Suprapubic skin (tissue), 4 donors: ENCODE measurements at places on chromosomes 5 and 9.

GRCh38 chr5:174047472-174048099 lies 2.1 kb downstream of the NSG2 start:
- DNase-seq = no peak

DNA sequence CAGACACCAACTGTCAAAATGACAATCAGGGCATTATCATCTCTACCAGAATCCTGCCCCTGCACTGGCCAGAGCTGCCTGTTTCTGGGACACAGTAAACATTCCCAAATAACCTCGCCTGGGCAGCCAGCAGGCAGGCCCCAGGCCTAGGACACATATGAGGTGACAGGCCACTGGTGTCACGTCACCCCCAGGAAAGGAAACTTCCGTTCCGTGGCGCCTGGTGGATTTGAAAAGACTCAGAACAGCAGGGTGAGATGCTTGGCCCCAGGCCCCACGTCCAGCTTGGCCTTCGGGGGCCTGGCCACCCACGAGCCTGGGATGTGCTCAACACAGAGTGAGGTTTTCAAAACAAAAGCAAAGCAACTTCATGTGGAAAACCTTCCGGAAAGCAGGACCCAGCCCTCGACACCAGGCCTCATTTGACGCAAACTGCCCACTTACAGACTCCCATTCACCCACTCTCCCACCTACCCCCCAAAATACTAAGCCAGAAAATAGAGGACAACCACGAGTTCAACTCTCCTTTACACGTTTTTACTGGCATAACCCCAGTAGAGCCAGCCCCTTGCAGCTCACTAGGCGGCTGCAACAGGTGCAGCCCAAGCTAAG lies 1.2 kb downstream of the SEMA4D start:
- no peak for DNase-seq

DNA sequence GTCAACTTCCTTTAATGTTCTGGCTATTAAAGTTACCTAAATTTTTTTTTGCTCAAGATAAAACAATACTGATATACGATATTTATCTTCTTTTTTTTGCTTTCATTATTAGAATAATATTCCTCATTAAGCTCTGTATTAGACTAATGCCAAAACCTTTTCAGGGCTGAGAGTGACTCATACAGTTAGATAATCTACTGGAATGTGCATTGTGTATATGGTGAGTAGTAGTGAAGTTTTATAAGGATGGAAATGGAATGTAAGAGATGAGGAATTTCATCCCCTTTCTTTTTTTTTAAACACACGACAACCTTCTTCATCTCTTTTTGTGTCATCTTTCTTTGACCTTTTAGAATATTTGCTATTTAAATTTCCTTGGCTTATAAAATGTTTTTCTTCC lies 268.6 kb downstream of the ISL1 start:
- DNase-seq = no peak

DNA sequence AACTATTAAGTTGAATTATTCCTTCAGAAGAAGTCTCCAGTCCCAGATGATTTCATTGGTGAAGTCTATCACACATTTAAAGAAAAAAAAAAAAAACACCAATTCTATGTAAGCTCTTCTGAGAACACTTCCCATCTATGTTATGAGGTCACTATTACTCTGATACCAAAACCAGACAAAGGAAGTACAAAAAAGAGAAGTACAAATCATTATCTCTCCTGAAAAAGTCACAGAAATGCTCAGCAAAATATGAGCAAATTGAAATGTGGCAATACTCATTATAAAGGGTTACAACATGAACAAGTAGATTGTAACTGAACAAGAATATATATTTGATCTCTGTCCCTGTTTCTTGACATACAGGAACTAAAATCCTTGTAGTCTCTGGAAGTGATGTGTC lies 280.4 kb downstream of the TLE1 start:
- no peak for DNase-seq

DNA sequence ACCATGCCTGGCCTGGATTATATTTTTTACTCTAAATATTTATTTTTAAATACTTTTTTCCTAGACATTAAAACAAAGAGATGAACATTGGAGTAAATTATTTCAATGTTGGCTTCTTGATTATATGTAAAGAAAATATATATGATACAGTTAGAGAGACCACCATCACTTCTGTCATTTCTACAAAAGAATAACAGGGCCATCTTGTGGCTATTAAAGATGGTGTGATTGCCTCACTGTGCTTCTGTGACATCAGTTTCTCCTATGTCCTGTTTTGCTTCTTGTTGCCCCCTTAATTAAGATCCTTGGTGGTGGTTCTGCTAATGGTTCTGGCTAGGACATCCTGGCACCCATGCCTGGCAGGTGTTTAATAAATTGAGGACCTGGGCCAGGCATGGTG lies 32.9 kb downstream of the NDFIP1 start:
- DNase-seq = no peak

GRCh38 chr9:89667726-89668125 lies 62.9 kb downstream of the GADD45G start:
- DNase-seq = no peak

DNA sequence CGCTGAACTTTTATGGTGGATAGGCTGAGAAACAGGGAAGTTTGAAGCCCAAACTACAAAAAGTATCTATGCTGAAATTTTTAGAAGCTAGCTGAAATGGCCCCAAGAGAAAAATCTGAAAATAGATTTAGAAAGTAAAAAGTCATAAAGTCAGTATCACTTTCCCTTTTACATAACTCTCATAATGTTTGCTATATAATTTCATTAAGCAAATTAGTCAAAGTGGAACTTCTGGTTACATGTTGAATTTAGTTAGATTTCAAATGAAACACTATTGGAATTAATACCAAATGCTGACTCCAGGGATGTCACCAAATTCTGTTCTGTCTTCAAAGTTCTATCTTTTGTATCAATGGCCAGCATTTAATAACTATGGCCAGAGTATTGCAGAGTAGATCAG lies 126.9 kb downstream of the TTC39B start:
- DNase-seq = no peak

- no peak for DNase-seq
Observed at GRCh38 chr5:66989286-66989685, 207.3 kb downstream of the CD180 start.

DNA sequence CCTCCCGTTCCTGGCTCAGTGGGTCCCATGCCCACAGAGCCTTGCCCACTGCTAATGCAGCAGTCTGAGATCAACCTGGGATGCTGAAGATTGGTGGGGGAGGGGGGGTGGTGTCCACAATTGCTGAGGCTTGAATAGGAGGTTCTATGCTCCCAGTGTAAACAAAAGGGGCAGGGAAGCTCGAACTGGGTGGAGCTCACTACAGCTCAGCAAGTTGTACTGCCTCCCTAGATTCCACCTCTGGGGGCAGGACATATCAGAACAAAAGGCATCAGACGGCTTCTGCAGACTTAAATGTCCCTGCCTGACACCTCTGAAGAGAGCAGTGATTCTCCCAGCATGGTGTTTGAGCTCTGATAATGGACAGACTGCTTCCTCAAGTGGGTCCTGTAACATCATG lies 885.6 kb upstream of the COX7C start:
- DNase-seq = no peak

DNA sequence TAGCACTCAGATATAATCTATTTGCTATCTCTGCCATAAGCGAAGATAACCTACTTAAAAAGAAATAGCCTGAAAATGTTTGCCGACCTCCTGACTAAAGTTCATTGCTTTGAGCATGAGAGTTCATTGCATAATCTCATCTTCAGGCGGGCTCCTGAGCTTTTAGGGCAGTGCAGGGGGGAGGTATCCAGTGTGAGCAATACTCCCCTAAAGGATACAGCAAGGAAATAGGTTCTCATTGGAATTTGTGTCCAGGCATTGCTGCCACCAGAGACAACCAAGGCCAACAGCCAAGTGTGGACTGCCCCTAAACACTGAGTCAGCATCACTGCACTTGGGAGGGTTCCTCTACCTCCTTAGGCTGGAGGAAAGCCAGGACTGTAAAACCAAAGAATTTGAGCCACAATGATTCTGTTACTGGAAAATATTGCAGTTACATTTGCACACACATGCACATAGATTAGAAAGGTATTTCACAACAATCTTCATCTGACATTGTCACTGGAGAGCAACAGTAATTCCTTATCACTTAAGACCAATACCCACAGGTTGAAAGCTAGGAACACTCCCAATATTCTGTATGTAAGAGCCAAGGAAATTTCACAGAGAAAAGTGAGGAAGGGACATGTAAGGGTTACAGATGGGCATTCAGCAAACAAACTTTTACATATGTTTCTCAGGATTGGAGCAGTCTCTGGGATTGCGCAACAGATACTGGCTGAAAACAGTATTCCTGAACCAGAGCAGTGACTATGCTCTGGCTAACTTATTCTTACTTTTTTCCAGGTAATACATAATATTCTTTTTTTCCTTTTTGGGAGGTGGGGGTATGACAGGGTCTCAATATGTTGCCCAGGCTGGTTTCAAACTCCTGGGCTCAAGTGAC lies 98.6 kb upstream of the TLE1 start:
- no peak for DNase-seq

- DNase-seq = peak; percentile 64
Observed at GRCh38 chr9:135504262-135505243, 4.1 kb downstream of the MRPS2 start.

GRCh38 chr9:18429070-18429469 lies 44.9 kb upstream of the ADAMTSL1 start:
- DNase-seq = no peak

DNA sequence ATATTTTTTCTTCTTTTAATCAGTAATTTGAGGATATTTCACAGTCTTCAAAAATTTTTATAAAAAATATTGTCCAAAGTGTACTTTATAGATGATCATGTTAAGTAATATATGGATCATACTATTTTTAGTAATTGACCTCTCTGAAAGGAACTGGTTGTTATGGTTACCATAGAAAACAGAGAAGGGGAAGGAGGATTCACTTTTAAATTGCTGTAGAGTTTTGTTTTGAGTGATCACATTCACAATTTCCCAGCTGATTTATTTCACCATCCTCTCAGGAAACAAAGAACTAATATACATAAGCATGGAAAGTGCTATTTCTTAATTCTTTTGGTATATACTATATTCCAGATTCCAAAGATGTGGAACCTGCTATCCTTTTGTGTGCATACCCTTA lies 56.5 kb upstream of the NREP start:
- no peak for DNase-seq

GRCh38 chr9:27204578-27204977 lies 92.4 kb downstream of the EQTN start:
- DNase-seq = no peak

GRCh38 chr5:2492476-2492875 lies 259.0 kb downstream of the IRX2 start:
- no peak for DNase-seq

- DNase-seq = no peak
Observed at GRCh38 chr9:94603259-94604160, 9.9 kb upstream of the FBP2 start.

DNA sequence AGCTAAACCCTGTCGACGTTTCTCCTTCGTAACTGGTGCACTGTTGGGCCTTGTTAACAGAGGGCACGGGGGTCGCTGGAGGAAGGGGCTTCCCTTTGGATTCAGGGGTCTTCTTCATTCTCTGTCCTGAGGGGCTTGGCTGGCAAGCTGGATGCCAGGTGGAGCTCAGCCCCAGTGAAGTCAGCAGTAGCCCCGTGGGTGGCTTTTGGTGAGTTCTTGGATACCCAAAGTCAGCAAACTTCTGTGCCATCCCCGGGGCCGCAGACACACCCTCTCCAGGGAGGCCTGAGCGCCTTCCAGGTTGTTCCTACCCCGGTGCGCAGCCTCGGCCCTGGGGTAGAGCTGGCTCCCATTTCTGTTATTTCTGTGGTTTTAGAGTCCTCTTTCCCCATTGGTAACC lies 12.3 kb upstream of the OBP2A start:
- DNase-seq = peak; percentile 57

- no peak for DNase-seq
Observed at GRCh38 chr5:123429993-123430392, 6.8 kb upstream of the CEP120 start.

DNA sequence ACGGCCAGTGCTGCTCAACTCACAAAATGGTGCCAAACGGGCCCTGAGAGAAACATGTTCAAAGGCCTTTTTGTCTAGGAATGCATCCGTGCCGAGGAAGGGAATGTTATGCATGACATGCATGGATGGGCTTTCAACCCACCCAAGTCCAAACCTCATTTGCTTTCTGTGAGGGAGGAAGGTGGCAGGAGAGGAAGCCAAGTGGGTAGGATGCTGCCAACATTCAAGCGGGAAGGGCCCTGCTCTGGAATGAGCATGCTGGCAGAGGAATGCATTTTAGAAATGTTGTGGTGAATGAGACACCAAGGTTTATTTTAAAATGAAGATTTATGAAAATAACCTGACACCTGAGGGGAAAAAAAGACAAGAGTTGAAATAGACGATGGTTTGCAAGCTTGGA lies 479.1 kb downstream of the CCDC171 start:
- no peak for DNase-seq

DNA sequence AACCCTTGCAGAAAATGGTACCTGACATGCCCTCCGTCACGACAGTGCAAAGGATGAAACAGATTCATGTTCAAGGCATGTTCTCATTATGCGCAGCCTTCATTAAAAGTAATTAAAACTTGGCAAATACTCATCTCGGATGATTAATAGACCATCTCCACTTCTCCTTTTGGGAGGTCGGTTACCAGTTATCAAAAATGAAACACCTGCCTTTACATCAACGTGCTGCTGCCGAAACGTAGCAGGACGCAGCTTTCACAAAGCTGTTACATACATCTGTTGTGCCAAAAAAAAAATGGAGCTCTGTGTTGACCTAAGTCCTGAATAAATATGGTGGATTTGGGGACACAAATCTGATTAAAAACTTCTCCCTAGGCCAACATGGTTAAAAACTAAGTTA lies 75.7 kb downstream of the PTCH1 start:
- DNase-seq = no peak

DNA sequence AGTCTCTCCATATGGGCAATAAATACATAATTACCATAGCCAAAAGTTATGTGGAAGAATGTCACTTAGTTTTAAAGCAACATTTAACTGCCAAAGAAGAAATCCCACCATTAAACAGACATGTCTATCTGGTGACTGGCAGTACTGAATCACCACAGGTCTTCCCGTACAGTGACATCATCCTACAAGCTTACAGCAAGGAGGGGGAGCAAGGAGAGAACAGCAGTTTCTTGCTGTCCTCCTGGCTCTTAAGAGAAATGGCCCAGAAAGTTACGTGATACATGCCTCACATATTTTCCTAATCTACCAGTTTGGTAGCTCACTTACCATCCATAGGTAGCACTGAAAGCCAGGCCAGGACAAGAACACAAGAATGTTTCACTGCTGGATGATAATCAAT lies 671.0 kb downstream of the DMRTA1 start:
- DNase-seq = no peak

DNA sequence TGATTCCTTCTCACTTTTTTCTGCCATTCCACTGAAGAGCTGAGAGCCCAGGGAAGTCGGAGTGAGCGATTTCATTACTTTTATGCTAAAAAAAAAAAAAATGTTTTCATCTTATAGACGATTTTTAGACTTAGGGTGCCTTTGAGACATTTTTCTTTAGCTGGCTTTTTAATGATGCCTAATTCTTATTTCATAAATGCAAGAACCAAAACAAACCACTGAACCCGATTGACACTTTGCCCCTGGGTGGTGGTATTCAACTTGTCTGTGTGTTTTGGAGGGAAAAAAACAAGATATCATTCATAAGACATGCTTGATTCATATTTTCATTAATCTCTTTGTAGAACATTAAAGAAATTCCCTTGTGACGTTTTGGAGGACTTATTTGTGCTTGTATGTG lies 2.4 kb downstream of the TLE4 start:
- no peak for DNase-seq

- DNase-seq = no peak
Observed at GRCh38 chr5:98187945-98188344, 585.5 kb upstream of the RGMB start.
